ENCODE measurements at places on chromosomes 13 and 19.
A peak's percentile ranks its signal among the peaks of the same experiment; 100 is the strongest.

- no peak for DNase-seq
Measured at GRCh38 chr19:57366776-57367175, 3.4 kb downstream of the TRAPPC2B start.

DNA sequence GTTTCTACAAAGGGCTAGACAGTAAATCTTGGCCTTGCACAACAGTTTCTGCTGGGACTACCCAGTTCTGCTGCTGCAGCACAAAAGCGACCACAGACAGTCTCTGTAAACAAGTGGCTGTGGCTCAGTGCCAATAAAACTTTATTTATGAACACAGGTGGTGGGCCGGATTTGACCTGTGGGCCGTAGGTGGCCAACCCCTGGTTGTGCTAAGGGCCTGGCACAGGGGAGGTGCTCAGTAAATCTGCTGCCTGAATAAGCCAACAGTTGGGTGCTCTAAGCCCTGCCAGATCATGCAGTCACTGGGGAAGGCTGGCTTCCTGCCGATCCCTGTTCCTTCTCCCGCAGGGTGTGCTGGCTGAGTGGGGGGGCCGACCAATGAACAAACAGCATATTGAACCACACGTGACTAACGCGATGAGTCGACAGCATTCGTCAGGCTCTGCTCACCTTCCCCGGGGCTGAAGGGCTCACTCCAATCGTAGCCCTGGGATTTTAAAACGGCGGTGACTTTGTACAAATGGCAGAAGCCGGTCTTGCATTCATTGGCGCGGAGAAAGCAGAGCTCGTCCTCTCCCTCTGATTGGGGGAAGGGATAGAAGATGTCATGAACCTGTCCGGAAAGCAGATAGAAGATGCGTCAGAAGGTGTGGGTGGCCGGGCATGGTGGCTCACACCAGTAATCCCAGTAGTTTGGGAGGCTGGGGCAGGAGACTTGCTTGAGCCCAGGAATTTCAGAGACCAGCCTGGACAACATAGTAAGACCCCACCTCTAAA lies 24.3 kb upstream of the MYDGF start:
- peak; percentile 44 for DNase-seq

DNA sequence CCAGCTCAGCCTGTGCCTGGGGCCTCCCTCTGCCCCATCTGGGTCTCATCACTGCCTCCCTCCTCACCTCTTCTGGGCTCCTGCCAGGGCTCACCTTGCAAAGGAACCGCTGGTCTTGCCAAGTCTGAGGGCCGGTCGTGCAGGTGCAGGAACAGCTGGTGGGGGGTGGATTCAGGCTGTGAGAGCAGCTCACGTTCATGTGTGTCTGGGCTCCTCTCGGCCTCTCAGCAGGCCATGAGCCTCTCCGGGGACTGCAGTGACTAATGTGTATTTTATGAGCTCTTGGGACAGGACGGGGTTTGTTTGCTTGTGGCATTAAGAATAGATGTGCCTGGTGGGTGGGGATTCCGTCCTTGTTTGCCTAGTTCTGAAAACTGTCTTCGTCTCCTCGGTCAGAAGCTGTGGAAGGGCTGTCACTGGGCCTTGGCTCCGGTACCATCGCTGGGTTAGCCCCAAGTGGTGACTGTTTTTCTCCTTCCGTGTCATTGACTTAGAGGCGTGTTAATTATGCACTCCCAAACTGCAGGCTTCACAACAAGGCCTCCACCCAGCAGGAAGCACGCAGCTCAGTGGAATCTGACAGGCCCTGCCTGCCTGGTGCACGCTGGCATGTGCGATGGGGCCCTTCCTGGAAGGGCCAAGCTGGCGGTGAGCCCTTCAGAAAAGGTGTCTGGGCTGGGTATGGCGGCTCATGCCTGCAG lies 77.6 kb downstream of the KDM4B start:
- no peak for DNase-seq

DNA sequence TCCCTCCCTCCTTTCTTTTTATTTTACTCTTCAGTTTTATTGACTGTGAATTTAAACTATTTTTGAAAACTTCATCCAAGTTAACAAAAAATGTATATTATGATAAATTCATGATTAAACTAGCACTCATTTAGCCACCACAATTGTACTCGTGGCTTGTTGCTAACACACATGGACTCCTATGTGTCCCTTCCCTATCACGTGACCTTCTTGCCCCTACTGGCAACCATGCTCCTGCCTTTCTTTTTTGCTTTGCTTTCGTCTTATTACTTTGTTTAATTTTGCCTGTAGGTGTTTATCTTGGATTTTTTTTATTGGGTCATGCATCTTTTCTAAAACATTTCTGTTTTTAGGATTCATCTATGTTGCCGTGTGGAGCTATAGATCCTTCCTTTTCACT lies 8.2 kb downstream of the CLC start:
- DNase-seq, result no peak

DNA sequence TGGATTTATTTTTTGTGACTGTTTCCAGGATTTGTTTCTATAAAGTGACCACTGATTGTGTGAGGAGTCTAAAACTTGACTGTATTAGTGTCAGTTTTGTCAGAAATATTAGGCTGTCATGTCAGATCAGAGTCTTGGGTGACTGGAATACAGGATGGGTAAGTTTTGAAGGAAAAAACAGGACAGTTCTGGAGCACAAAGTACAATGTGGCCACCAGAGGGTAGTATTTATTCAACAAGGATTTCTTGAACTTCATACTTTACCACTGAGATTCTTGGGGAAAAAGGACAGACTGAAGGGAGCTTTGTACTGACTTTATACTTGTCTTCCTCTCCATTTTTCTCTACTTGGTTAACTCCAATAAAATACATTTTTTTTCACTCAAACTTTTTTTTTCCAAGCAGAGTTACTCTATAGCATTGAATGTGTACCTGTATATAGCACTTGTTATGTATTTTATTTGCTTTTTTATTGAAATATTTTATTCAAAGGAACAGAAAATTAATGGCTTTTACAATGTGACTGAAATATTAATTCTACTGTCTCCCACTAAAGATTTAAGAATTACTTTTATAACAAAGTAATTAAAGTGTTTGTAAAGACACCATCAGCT lies 51.1 kb downstream of the LMO7 start:
- DNase-seq, result no peak

- DNase-seq, result no peak
Measured at GRCh38 chr13:66468656-66469055, 761.5 kb downstream of the PCDH9 start.

- DNase-seq, result peak; percentile 72
Measured at GRCh38 chr19:10699650-10700335, 1.4 kb upstream of the QTRT1 start.

GRCh38 chr13:19586904-19587634 lies 25.7 kb upstream of the TPTE2 start:
- peak; percentile 32 for DNase-seq

- DNase-seq, result no peak
Measured at GRCh38 chr19:4816202-4816949, 15.1 kb downstream of the TICAM1 start.

- no peak for DNase-seq
Measured at GRCh38 chr13:22812793-22813192, 368.0 kb upstream of the SGCG start.

DNA sequence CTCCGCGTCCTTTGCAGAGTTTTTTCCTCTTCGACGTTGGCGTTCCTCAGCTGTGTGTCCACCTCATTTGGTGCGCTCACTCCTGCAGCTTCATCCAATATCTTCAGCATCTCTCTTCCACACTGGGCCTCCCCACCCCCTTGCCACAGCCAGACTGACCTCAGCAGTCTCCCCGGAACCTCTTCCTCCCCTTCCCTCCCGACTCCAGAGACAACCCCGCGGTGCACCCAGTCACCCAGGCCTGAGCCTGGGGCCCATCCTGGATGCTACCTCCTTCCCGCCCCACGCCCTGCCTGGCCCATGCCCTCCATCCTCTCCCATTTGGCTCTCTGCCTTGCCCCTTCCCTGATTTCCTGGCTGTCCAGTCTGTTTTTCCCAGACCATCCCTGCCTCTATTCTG lies 8.1 kb upstream of the C5AR2 start:
- no peak for DNase-seq

- DNase-seq, result no peak
Measured at GRCh38 chr13:67696775-67697174, 466.6 kb upstream of the PCDH9 start.

GRCh38 chr19:904545-904944 lies 8.5 kb downstream of the R3HDM4 start:
- DNase-seq, result no peak

DNA sequence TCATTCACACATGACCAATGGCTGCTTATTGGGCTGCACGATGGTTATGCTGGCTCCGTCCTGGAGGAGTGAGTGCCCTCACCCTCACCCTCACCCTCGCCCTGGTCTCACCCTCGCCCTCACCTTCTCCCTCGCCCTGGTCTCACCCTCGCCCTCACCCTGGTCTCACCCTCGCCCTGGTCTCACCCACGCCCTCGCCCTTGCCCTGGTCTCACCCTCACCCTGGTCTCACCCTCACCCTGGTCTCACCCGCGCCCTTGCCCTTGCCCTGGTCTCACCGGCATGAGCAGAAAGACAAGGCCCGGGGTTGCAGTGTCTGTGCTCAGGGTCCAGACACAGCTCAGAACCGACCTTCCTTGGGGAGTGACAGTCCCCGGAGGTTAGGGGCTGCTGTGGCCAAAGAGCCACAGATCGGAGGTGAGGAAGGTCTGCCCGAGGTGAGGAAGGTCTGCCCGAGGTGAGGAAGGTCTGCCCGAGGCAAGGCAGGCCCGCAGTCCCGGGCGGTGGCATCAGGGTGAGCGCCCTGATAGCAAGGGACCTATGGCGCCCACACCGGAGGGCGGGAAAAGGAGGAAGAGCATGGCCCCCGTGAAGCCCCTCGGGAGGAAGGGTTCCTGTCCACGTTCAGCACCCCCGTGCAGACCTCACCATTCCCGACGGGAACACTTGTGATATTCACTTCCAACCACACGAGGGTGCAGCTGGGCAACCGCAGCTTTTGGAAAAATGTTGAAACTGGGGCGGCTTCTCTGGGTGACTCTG lies 65.6 kb downstream of the MCF2L start:
- DNase-seq, result peak; percentile 59

DNA sequence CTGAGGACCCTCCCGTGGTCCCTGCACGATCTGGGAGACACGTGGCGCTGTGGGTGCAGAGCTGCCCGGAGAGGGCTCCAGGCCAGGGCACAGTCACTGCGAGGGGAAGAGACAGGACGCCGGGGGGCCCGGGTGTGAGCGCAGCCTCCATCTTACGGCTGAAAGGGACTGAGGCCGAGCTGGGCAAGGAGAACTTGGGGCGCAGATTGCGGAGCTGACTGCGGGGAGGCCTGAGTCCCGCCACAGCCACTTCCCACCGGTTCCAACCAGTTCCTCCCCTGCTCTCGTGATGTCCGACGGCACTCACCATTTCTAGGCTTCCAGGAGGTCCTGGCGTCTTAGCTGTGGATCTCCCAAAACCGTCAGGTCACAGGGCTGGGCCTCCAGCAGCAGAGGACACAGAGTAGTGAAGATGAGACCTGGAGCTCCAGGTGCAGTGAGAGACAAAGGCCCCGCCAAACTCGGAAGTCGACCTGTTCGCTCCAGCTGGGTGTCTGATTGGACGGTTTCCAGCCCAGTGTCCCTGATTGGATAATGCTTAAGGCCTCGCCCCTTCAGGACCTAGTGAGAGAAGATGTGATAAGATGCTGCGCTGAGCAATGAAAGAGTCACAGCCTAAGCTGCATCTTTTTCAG lies 4.8 kb upstream of the ZNF253 start:
- DNase-seq, result no peak

GRCh38 chr13:39350461-39350881 lies 252.5 kb downstream of the LHFPL6 start:
- DNase-seq, result no peak

DNA sequence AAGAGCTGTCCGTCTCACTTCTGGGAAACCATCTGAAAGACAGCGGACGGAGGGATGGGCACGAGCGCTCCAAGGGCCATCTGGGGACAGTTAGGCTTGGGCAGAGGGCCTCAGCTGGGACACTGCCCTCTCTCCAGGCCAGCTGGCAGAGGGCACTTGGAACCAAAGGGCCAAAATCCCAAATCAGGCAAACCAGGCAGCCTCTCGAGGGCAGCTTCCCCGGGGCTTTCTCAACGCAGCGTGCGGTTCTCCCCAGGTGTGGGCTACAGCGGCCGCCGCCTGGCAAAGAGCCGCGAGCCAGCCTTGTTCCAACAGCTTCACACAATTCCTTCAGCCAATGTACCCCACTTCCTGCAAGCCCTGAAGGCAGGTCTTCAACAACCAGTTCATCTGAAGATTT lies 5.0 kb downstream of the MLLT1 start:
- DNase-seq, result no peak

GRCh38 chr19:4061178-4061682 lies 5.5 kb downstream of the ZBTB7A start:
- DNase-seq, result no peak

DNA sequence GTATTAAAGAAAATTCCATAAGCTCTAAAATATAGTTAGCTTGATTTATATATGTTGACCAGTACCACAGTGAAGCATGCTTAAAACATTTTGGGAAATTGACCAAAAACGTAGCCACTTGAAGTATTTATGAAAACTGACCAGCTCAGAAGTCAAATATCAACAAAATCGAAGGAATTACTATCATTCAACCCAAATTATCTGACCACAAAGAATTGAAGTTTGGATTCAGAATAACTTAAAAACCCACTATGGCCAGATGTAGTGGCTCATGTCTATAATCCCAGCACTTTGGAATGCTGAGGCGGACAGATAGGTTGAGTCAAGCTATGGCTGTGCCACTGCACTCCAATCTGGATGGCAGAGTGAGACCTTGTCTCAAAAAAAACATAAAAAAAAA lies 31.9 kb downstream of the GPALPP1 start:
- DNase-seq, result no peak

DNA sequence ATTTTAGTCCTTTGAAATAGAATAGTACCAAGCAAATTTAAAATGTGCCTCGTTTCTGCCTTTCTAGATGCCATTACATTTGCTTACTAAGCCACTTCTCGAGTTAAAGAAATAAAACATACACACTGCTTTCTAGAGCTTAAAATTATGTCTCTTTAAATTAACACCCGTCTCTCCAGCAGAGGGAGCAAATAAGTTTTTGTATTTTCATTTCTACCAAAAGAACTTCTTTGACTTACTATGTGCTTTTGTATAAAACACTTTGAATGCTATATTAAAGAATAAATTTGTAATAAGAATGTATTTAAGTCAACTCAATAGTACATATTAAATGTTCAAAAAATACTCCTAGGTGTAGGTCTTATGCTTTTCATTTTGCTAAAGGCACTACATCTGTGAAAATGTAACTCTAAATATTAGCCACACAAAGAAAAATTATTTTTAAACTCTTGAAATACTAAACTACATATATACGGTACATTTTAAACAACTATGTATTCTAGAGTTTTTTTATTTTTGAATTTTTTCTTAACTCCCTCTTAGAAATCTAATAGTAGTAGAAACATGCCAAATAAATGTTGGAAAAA lies 269.3 kb upstream of the MIR17HG start:
- no peak for DNase-seq
